ENCODE measurements at places on chromosomes 12 and 14. TPM values are rescaled to one million over a fixed set of nuclear protein-coding genes. Genes with fewer than 3 reads are reported as not detected.

Gene P2RX2
- total RNA-seq, result not detected

Gene SOAT2
- total RNA-seq, result 1.5 TPM

Gene LRP1-AS
- not detected for total RNA-seq

Gene WNT5B
- not detected for total RNA-seq

Gene PPP4R3A
- total RNA-seq, result 92.4 TPM

Gene FAM186B
- total RNA-seq, result not detected

Gene AMIGO2
- total RNA-seq, result 13.6 TPM

Gene FZD10
- total RNA-seq, result not detected

Gene C14orf180
- total RNA-seq, result not detected

Gene LRRC10
- not detected for total RNA-seq

Gene CCDC88C
- 73.0 TPM for total RNA-seq

Gene CRIP2
- 2.8 TPM for total RNA-seq

Gene OTX2
- total RNA-seq, result not detected

Gene ZDHHC22
- total RNA-seq, result not detected

Gene SSPN
- total RNA-seq, result not detected

Gene GPR132
- total RNA-seq, result 33.4 TPM

Gene PRH2
- total RNA-seq, result not detected

Gene SERPINA1
- total RNA-seq, result 24.5 TPM

Gene SBNO1
- 49.9 TPM for total RNA-seq
